Epithelial cell of alveolus of lung (primary cell): ENCODE measurements at places on chromosomes 2 and 18. TPM values are rescaled to one million over a fixed set of nuclear protein-coding genes. Genes with fewer than 3 reads are reported as not detected.

CMPK2 gene
- 2.0 and 4.7 TPM in 2 replicates for total RNA-seq

MPP4 gene
- total RNA-seq: 4.3 TPM in 1 of 2 replicates, not detected in the other

LIPT1 gene
- 1.6 and 6.1 TPM in 2 replicates for total RNA-seq

ANKRD29 gene
- 0.16 and 2.3 TPM in 2 replicates for total RNA-seq

CDH2 gene
- 21.9 and 68.8 TPM in 2 replicates for total RNA-seq

HTRA2 gene
- 25.6 and 28.8 TPM in 2 replicates for total RNA-seq

ANKRD12 gene
- 6.3 and 11.2 TPM in 2 replicates for total RNA-seq

RFTN2 gene
- total RNA-seq: 4.5 and 11.9 TPM in 2 replicates

MOB1A gene
- total RNA-seq: 84.2 and 90.9 TPM in 2 replicates

MARCHF7 gene
- total RNA-seq: 72.1 and 141 TPM in 2 replicates

DCDC2C gene
- not detected in 2 replicates for total RNA-seq

SERPINB5 gene
- total RNA-seq: 1.0 and 1.8 TPM in 2 replicates

INO80B gene
- total RNA-seq: 15.9 and 23.9 TPM in 2 replicates

RNU2-63P gene
- not detected in 2 replicates for total RNA-seq

RAD51AP2 gene
- under 0.01 TPM in 1 of 2 replicates, not detected in the other for total RNA-seq

DPP10 gene
- total RNA-seq: 2.6 TPM in 1 of 2 replicates, not detected in the other

APLF gene
- total RNA-seq: 2.6 and 2.8 TPM in 2 replicates

ZNF236 gene
- 4.8 and 19.4 TPM in 2 replicates for total RNA-seq

TMEM169 gene
- total RNA-seq: 0.16 and 0.65 TPM in 2 replicates

B4GALT6 gene
- total RNA-seq: 1.7 and 4.8 TPM in 2 replicates

DUSP2 gene
- total RNA-seq: 0.40 and 2.6 TPM in 2 replicates

LBX2 gene
- total RNA-seq: 0.64 and 3.1 TPM in 2 replicates

SERPINB7 gene
- 0.91 TPM in 1 of 2 replicates, not detected in the other for total RNA-seq

GALNT3 gene
- 0.56 and 3.6 TPM in 2 replicates for total RNA-seq

SH3RF3 gene
- total RNA-seq: 21.8 and 24.6 TPM in 2 replicates

LHCGR gene
- 0.39 TPM in 1 of 2 replicates, not detected in the other for total RNA-seq

REEP1 gene
- 0.13 and 0.40 TPM in 2 replicates for total RNA-seq

KCNG2 gene
- total RNA-seq: 4.7 and 18.8 TPM in 2 replicates

KCNJ3 gene
- total RNA-seq: not detected in 2 replicates

NBEAL1 gene
- 11.3 and 12.5 TPM in 2 replicates for total RNA-seq

NDC80 gene
- 6.0 and 19.7 TPM in 2 replicates for total RNA-seq

FBLN7 gene
- total RNA-seq: 0.52 and 1.8 TPM in 2 replicates

ASAP2 gene
- 7.2 and 16.2 TPM in 2 replicates for total RNA-seq

RESP18 gene
- total RNA-seq: not detected in 2 replicates

CD28 gene
- total RNA-seq: not detected in 2 replicates

ABCG5 gene
- not detected in 2 replicates for total RNA-seq

C1QL2 gene
- not detected in 2 replicates for total RNA-seq

VIL1 gene
- total RNA-seq: not detected in 2 replicates

CTAGE1 gene
- total RNA-seq: 0.13 TPM in 1 of 2 replicates, not detected in the other

AMER3 gene
- total RNA-seq: not detected in 2 replicates

ILKAP gene
- total RNA-seq: 10.2 and 12.2 TPM in 2 replicates

FIGN gene
- total RNA-seq: 1.0 and 5.3 TPM in 2 replicates

CKAP2L gene
- total RNA-seq: 5.6 and 19.4 TPM in 2 replicates

TXNL4A gene
- 46.5 and 58.8 TPM in 2 replicates for total RNA-seq

WDR35 gene
- total RNA-seq: 5.9 and 10.1 TPM in 2 replicates

WNT10A gene
- 0.08 TPM in 1 of 2 replicates, not detected in the other for total RNA-seq

TNFRSF11A gene
- under 0.01 TPM in 1 of 2 replicates, not detected in the other for total RNA-seq

TNFAIP6 gene
- total RNA-seq: 32.4 and 48.5 TPM in 2 replicates

PHOSPHO2 gene
- 2.2 and 8.3 TPM in 2 replicates for total RNA-seq

CXCR1 gene
- not detected in 2 replicates for total RNA-seq

SOX11 gene
- 9.6 and 21.8 TPM in 2 replicates for total RNA-seq

RIT2 gene
- not detected in 2 replicates for total RNA-seq

PSMA8 gene
- not detected in 2 replicates for total RNA-seq

HOXD11 gene
- not detected in 2 replicates for total RNA-seq

GATA6 gene
- total RNA-seq: 27.4 and 38.5 TPM in 2 replicates

SMYD1 gene
- 0.64 TPM in 1 of 2 replicates, not detected in the other for total RNA-seq

SALL3 gene
- total RNA-seq: 1.3 TPM in 1 of 2 replicates, not detected in the other
